ENCODE measurements at places on chromosomes 12 and 14.

DNA sequence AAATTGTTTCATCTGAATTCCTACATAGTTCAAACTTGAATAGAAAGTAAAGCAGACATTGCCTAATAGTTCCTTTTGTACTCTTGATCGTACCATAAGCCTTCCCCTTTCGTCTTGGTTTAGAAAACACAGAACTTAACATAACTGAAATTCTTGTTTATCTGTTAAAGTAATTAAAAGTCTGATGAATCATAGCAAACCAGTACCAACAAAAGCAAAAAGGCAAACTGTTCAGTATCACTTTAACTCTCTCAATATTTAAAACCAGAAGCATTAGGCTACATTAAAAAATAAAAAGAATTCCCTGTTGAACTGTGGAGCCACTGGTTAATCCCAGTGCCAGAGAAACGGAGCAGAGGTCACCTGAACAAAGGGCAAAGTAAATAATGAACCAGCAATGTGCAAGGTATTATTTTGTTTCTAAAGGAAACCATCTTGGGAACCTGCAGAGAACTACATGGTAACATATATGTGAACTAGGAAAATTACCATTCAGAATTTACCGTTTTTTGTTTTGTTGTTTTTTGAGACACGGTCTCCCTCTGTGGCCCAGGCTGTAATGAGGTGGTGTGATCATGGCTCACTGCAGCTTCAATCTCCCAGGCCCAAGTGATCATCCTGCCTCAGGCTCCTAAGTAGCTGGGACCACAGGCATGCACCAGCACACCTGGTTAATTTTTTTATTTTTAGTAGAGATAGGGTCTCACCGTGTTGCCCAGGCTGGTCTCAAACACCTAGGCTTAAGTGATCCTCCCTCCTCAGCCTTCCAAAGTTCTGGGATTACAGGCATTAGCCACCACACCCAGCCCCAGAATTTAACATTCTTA is 17.1 kb upstream of the HIGD1C start:
- DNase-seq: no peak

- DNase-seq: no peak
These were observed 176.0 kb downstream of the GRIP1 start for GRCh38 chr12:66502911-66503310.

DNA sequence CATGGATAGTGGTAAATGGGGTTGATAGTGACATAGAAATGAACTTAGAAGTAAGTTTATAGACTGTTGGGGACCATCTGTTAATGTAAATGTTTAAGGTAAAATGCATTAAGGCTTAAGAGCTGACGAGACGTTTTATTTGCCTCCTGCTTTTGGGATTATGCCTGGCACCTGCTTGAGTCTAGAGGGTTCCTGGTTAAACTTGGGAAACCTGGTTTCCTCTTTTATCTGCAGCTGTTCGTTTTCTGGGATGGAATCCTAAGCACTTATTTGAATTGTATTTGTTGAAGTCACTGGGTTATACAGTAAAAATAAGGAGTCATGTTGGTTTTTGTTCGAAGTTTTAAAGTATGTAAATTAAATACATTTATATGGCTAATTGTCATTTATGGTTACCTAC is 914.7 kb downstream of the NRXN3 start:
- no peak for DNase-seq

DNA sequence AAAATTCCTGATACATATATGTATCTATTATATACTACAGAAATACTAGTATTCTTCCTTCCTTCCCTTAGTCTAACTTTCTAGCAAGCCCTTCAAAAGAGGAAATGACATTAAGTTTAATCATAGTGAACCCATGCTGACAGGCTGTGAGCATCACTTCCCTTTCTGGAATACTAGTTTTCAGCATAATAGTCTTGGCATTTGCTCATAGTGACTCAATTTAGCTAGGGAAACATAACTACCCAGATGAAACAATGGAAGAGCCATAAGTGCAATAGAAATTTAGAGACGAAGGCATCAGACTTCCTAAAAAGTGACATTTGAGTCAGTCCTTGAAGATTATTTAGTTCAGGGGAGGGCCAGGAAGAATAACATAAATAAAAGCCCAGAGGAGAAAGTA is 184.5 kb upstream of the CRY1 start:
- no peak for DNase-seq

DNA sequence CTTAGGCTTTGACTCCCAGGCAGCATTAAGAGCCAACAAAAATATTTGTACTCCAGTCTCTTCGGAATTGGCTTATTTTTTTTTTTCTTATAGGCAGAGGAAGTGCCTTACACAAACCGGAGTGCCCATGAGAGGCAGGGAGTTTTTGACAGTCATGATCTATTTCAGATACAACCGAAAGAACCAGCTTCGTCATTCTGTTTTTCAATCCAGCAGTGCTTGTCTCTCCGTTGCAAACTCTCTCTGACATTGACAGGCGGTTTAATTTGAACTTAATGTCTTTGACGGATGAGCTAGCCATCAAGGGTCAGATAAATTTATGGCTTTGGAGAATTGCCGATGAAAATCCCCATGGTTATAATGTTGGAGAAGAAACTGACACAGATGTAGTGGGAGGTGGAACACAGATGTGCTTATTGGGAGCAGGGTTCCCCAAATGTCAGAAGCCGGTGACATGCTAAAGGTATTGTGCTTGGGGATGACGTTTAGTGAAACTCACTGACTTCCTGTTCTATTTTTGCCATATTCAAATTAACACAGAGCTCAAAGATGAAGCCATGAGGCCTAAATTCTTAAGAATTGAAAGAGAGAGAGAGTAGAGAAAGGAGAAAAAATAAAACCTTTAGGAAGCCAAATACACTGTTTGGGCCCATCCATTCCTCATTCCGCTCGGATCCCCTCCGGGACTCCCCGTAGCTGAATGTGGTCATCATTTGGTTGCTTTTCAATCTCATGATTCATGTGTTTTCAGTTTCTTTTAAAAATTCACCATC is 59.7 kb downstream of the PLXNC1 start:
- DNase-seq: no peak

DNA sequence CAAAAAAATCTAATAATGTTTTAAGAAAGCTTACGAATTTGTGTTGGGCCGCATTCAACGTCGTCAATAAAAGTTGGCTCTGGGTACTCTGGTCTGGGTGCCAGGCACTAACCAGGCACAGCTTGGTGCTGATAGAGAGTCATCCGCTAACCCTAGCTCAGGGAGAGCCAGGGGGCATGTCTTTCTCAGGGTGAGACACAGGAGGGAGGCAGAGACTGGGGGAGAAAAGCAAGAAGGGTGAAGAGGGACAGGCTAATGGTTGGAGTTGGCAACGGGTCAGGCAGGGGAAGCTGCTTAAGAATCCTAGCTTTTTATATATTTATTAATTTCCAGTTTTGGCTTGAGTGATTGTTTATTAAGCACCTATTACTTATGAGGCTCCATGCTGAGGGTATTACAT is 105.0 kb downstream of the CMKLR1 start:
- no peak for DNase-seq

GRCh38 chr12:130224613-130225012 is 62.3 kb downstream of the FZD10 start:
- no peak for DNase-seq

- DNase-seq: no peak
These were observed 883 bp upstream of the TBC1D15 start for GRCh38 chr12:71838676-71839075.
